ENCODE measurements at places on chromosomes 16 and 17.

DNA sequence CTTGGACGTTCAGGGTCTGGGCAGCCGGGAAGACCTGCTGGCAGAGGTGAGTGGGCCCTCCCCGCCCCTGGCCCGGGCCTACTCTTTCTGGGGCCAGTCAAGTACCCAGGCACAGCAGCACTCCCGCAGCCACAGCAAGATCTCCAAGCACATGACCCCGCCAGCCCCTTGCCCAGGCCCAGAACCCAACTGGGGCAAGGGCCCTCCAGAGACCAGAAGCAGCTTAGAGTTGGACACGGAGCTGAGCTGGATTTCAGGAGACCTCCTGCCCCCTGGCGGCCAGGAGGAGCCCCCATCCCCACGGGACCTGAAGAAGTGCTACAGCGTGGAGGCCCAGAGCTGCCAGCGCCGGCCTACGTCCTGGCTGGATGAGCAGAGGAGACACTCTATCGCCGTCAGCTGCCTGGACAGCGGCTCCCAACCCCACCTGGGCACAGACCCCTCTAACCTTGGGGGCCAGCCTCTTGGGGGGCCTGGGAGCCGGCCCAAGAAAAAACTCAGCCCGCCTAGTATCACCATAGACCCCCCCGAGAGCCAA, 8.6 kb upstream of the ABCC3 start:
- DNase-seq = peak; percentile 40

DNA sequence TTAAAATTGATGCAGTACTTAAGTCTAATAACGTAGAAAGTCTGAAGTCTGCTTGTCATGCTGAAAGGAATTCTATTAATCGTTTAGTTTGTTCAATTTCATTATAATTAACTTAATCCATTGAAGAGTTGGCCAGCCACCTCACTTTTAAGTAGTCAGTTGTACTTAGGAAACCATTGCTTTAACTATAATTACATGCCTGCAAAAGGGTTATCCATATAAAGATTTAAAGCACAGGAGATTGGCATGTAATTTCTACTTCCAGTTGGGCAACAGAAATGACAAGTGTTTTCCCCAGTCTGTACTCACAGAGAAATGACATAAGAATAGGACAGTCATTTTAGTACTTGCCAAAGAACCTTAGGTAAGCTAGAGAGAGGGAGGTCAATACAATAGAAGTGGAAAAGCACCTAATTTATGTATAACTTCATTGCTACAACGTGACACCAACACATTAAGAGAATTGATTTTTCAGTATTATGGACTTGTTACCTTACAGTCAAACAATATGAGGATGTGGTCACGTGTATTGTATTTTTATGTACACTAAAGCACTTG, 3.7 kb upstream of the USP32 start:
- no peak for DNase-seq

- DNase-seq = no peak
These were observed 259.6 kb downstream of the ZFHX3 start for GRCh38 chr16:72788269-72788809.

DNA sequence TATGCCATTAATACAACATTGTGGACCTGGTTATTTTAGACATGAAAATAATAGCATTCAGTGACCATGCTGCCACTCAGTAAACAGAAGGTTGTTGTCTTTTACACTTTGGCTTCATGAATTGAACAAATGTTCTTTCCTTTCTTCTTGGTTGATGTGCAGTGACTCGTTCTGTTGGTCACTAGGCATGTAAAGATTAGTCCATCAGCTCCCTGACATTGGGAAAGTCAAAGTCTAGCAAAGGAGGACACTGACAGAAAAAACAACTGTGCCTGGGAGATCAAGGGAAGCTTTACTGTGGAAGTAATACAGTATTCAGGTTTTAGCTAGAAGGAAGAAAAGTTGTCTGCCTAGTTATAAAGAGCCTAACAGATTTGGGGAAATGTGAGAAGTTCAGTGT, 6.9 kb downstream of the KCNJ16 start:
- DNase-seq = no peak

- DNase-seq = no peak
These were observed 185.5 kb upstream of the NLRP1 start for GRCh38 chr17:5769593-5770354.

GRCh38 chr17:34140006-34140405, 115.1 kb upstream of the CCL2 start:
- no peak for DNase-seq

DNA sequence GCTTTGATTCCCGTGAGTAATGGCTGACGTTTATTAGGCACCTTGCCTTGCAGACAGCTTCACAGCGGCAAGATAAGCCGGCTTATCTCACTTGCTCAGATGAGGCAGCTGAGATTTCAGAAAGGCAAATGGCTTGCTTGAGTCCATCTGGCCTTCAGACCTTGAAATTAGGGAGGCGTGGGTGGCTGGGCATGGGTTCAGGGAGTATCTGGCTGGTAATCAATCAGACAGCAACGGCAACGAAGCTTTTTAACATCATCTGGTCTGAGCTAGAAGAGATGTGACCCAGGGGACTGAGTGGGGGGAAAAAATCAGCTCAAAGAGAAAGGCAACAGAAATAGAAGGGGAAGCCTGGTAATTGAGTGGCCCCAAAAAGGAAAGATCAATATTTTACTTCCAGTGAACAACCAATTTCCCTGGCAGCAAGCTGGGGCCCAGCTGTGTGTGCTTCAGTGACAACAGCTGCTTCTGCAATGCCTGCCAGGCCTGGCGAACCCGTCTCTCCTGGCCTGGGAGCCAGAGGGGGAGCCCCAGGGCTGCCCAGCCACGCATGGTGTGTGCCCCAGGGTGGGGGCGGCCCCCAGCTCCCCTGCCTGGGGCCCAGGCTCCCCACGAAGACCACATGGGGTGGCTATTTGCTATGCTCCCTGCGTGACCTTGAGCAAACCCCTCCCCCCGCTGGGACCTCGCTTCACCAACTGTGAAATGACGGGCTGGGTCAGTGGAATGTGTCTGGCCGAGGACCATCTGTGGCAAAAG, 34.0 kb downstream of the RAB11FIP4 start:
- no peak for DNase-seq

DNA sequence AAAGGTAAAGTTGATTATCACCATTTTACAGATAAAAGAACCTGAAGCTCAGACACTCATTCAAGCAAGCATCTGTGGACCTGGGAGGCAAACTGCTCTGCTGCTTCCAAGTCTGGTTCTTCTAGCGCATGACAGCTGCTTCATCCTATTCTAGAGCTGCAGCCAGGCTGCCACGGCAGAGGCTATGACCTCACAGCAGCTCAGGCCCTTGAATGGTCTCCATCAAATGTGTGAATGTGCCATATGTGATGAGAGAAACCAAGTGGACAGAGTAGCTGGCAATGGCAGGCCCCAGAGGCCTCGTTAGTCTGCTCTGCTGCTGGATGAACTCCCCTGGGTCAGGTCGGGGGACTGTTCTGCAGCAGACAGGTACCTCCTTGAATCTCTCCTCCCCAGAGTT, 30.7 kb upstream of the FOXJ1 start:
- DNase-seq = no peak

- DNase-seq = no peak
These were observed 202.3 kb downstream of the CPPED1 start for GRCh38 chr16:12601290-12601900.

DNA sequence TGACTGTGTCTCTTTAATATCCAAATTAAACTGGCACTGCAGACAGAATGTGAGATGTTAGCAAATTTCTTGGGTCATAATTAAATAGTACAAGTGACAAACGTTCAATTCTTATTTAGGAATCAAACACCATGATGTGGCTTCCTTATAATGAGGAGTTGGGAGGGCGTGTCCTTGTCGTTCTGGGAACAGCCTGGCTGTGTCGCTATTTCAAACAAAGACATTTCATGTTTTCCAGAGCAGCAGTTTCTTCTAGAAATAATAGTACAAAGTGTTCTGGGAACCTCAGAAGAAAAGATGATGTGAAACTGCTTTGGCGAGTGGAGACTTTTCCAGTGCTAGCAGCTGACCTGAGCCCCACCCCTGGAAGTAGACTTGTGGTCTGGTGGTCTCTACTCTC, 301.7 kb upstream of the N4BP1 start:
- no peak for DNase-seq

- DNase-seq = no peak
These were observed 151.1 kb downstream of the FTO start for GRCh38 chr16:53855056-53855455.

- DNase-seq = no peak
These were observed 27.0 kb downstream of the ASIC2 start for GRCh38 chr17:33266116-33266515.

GRCh38 chr16:31427441-31428278, 500 bp downstream of the COX6A2 start:
- DNase-seq = no peak

- no peak for DNase-seq
These were observed 106.9 kb downstream of the RGS9 start for GRCh38 chr17:65243838-65244625.

DNA sequence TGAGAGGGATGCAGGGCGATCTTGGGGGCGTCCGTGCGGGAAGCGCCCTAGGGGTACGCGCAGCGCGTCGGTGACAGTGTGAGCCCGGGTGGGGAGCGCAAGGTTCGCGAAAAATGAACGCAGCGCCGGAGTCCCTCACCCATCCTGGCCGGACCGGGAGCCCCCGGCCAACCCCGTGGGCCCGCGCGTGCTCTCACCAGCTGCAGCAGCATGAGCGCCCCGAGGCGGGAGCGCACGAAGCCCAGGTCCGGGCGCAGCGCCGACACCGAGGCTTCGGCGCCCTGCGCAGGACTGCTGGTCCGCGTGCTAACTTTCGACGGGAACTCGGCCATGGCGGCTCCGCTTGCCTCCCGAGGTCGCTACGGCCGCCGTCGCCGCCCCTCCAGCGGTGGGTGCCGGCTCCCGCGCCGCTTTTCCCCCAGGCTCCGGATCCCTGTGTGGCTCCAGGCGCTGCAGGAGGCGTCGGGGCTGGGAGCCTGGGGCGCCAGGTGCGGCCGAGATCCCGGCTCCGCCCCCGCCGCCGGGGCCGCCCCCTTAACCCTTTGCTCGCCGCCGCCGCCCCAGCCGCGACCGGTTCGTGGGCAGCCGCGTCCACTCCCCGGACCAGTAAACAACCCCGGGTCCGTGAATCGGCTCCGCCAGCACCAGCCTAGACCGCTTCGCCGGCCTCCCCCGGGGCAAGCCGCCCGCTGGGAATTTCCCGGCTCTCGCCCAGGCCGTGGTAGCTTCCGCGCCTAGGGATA, at the start of gene PLLP:
Gene PLLP, minus strand, starts transcription at position 464 of the 743 bp plus-strand sequence. Its CDS starts 132 bp downstream, at position 332.
- no peak for DNase-seq

- DNase-seq = no peak
These were observed 1408.7 kb upstream of the GOT2 start for GRCh38 chr16:60142619-60143347.

DNA sequence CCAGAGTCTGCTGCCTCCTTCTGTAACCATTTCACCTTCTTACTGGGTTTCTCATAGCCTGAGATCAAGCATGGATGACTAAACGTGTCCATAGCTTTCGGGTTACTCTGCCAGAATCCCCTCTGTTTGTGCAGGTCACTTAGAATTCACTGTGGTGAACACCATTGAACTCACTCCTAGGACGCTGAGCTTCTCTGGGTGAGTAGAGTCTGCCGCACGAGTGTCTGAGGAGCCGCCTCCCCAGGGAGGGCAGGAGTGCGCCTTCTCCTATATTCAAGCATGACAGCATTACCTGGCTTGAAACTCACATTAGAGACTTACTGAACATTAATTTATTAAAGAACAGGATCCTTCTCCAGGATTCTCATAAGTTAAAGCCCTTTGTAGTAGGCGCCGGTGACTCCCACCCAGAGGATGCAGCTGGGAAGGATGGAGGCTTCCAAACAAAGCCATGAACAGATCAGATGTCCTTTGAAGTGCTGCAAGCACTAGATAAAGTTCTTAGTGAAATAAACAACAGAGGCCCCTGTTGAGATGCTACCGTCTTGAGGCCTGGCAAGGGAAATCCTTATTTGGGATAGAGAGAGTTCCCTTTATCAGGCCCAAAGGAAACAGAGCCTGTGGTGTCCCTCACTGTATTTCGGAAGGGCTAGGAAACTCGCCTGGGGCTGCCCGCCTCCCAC, 144.6 kb upstream of the PLCG2 start:
- peak; percentile 24 for DNase-seq

- no peak for DNase-seq
These were observed 40.6 kb downstream of the ABCA10 start for GRCh38 chr17:69188064-69188463.

- DNase-seq = peak; percentile 35
These were observed 727 bp downstream of the RPL26 start for GRCh38 chr17:8382052-8382879.

GRCh38 chr17:67528751-67529436, 151.8 kb downstream of the PITPNC1 start:
- no peak for DNase-seq

DNA sequence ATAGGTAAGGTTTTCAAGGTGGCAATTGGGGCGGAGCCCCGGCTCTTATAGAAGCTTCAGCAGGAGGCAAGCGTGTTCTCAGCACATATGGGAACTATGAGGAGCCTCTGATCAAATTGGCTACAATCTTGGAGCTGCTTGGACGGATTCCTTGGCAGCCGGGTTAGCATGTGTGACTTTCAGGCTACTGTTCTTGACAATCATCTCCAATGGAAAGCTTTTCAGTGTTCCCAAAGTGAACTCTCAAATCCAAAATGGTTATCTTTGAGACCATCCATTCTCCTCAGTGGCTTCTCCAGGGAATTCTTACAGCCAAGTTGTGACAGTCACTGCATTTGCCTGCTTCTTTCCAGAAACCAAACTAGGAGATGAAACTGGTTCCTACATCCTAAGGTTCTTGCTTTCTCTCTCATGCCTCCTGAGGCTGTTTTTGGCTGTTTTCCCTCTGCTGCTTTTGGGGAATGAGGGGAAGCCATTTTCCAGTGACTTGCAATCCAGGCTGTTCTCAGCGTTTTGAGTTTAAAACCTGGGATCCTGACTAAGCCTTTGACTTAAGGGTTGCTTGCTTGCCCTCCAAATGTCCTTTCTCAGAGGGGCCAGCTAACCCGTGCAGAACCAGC, 10.9 kb downstream of the HAS3 start:
- DNase-seq = no peak

GRCh38 chr16:78715673-78716072, 616.2 kb downstream of the WWOX start:
- no peak for DNase-seq
